HEK293T (cell line): ENCODE measurements at places on chromosomes 7 and 10.
A peak's percentile ranks its signal among the peaks of the same experiment; 100 is the strongest.

DNA sequence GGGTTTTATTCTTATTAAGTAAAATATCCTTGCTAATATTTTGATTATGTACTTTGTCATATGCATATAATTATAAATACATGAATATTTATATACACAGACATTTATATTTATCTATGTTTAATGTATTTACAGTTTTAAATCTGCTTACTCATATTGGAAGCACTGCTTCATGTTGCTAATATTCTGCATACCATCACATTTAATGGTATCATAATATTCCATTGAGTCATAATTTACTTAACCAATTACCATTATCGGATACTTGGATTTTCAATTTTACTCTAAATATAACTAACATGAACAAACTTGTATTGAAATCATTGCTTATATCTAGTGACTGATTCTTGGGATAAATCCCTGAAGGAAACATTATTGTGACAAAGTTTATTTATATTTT is 155.2 kb downstream of the MBL2 start:
- no peak for DNase-seq

DNA sequence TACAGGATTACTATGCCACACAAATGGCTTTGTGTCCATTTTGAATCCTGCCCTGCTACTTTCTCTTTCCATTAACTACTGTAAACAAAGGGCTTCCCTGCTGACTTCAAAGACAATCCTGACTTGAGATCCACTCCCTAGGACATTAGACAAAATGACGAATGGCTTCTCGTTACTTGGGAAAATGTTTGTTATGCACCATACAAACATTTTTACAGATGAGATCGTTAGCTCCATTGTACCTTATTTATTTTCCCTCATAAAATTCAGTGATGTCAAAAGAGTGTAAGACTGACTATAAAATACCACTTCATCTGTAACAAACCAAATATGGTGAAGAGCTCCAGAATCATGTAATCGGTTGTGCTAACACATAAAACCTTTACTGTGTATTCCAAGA is 121.8 kb downstream of the CD36 start:
- peak; percentile 42 for DNase-seq

DNA sequence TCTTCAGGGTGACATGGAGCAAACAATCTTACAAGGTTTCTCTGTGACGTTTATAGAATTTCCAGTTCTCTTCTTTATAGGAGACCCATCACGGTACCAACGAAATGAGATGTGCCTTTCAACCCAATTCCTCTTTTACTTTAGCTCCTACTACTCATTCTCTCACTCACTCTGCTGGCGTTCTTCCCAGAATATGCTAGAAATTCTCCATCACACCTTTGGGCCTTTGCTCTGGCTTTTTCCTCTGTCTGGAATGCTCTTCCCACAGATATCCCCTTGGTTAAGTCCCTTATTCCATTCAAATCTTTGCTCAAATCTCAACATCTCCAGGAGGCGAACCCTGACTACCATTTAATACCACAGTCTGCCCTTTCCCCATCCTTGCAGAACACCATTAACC is 39.0 kb downstream of the SEMA3C start:
- no peak for DNase-seq

DNA sequence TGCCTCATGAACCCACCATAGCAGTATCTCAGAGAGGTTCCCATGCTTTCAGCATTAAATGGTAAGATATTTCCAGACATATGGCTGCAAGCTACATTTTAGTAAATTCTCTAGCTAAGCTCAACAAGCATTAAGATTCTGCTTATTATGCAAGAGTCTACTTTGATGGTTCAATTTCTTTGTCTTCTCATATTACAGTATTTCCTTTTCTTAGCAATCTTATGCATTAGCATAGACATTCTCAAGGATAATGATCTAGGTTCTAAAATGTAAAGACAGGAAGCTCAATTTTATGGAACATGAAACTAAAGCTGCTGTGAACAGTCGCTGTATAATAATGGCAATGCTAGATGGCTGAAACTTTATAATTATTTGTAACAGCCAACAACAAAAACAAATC is 39.2 kb downstream of the MEOX2 start:
- no peak for DNase-seq

- DNase-seq = no peak
Measured at GRCh38 chr7:157299317-157299612, 37.5 kb upstream of the DNAJB6 start.

- no peak for DNase-seq
Measured at GRCh38 chr10:15491856-15492642, 121.0 kb upstream of the FAM171A1 start.

DNA sequence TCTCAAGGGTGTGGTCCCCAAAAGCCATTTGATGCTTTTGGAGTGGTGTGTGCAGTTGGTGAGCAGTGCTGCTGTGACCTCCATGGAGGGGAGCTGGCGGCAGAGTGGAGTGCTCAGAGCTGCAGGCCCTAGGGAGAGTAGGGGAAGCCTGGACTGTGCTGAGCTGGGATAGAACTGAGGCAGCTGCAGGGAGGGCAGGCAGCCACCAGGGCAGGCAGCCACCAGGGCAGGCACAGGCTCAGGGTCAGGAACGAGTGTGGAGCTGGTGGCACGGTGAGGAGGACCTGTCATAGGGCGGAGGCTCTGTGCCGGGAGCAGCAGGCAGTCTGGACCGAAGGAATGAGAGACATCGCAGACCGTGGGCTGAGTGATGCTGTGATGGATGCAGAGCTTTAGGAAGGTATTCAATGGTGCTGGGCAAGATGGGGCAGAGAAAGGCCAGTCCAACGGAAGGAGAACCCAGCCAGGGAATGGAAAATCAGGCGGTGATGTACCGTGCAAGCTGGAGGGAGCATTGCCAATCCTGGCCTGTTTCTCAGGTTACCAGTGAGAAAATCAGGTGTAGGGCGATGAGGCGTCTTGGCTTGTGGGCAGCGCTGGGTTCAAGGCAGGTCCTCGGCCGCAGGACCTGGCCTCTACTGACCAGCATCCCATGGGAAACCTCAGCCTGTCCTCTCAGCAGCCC is 152.6 kb downstream of the CAMK1D start:
- DNase-seq = no peak

DNA sequence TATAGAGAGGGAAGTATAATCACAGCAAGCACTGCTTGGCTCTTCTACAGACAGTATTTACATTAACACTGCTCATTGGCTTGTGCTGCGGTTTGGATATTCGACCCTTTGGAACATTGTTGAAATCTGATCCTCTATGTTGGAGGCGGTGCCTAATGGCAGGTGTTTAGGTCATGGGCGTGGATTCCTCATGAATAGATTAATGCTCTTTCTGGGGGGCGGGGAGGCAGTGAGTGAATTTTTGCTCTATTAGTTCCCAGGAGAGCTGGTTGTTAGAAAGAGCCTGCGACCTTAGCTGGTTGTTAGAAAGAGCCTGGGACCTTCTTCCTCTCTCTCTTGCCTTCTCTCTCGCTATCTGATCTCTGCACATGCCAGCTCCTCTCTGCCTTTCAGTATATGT is 77.3 kb upstream of the SVIL start:
- no peak for DNase-seq

GRCh38 chr10:12541446-12542067 is 192.2 kb downstream of the CAMK1D start:
- no peak for DNase-seq
